AG04450 (cell line): ENCODE measurements at places on chromosomes 2 and 18. TPM values are rescaled to one million over a fixed set of nuclear protein-coding genes. Genes with fewer than 3 reads are reported as not detected.

IL37 gene
- not detected in 2 replicates for polyA plus RNA-seq

CEBPZOS gene
- 42.1 and 50.5 TPM in 2 replicates for polyA plus RNA-seq

GRCh38 chr2:172046080-172046678 lies 39.1 kb upstream of the DLX1 start:
- DNase-seq: no peak

GRCh38 chr18:47410139-47410538 lies 158.7 kb upstream of the SKOR2 start:
- no peak for DNase-seq

MARS2 gene
- 3.6 and 3.7 TPM in 2 replicates for polyA plus RNA-seq

GRCh38 chr2:135023886-135024485 lies 23.3 kb downstream of the MAP3K19 start:
- no peak for DNase-seq
